Activated CD8-positive, alpha-beta memory T cell treated with anti-CD3 and anti-CD28 coated beads, Interleukin-2, amount 50 U/mL, for 48 hours (primary cell): ENCODE measurements at places on chromosomes 7 and 10.
A peak's percentile ranks its signal among the peaks of the same experiment; 100 is the strongest.

DNA sequence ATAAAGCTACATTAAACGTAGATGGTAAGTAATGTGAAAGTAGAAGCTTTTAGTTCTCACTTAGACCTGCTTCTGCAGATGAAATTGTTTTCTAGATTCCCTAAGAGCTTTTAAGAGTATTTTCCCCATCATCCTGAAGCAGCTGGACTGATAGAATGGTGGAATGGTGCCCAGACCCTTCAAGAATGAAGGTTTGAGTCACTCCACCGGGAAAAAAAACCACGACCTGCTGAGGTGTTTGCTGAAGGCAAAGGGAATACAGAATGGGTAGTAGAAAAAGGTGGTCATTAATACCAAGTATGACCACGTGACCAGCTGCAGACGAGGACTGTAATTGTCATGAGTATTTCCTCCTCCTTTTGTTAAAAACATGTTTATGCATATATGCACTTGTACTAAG is 79.2 kb upstream of the PTPRZ1 start:
- DNase-seq, result no peak

- DNase-seq, result no peak
Observed at GRCh38 chr10:110995301-110995700, 75.9 kb downstream of the SHOC2 start.

DNA sequence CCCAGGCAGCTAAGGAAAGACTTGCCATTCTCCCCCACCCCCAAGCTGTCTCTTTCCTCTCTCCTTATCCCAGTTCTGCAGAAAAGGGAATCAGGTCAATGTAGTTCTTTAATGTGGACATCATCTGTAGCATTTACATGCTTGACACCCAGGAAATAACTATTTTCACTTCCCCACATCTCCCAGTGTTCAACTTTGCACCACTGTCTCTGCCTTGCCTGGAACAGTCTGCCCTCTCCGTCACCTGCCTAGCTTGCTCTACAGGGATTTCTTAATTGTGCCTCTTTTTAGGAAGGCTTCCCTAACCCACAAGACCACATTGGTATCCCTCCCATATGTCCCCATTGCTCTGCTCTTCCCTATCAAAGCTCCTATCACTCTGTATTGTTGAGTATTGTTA is 45.9 kb upstream of the TOMM7 start:
- DNase-seq, result no peak

DNA sequence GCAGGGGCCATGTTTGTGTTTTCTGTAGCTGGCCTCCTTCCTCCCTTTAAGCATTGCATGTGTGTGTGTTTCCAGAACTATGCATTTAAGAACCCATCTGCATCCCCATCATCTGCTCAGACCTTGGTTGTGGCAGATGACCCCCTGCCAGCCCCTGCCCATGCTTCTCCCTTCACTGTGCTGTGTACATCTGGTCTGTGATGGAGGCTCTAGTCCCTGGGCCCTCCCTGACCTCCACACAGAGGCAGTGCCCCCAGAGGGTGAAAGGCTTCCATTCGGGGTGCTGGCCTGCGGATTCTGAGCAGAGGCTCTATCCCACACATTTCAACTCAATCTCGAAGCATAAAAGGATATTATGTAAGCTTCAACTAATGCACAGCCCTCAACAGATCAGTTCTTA is 89.4 kb downstream of the TACC2 start:
- DNase-seq, result no peak

GRCh38 chr7:97179454-97180104 is 62.1 kb downstream of the SDHAF3 start:
- DNase-seq, result no peak

- DNase-seq, result no peak
Observed at GRCh38 chr7:122014697-122015096, 129.4 kb downstream of the AASS start.

DNA sequence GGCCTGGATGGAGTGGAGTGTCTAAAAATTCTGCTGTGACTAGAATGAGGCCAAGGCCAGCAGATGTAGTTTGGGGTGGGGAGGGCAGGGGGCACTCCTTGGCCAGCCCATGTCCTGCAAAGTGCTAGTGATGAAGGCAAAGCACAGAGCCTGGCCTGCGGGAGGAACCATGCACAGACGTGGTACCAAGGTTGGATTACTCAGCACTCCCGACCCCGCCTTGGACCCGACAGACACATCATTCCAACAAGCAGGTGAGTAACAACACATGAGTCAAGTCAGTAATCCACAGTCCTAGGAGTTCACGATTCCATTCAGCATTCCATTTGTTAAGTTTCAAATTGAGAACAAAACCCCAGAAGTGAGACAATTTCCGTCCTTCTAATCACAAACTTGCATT is 317.3 kb downstream of the TCERG1L start:
- no peak for DNase-seq

DNA sequence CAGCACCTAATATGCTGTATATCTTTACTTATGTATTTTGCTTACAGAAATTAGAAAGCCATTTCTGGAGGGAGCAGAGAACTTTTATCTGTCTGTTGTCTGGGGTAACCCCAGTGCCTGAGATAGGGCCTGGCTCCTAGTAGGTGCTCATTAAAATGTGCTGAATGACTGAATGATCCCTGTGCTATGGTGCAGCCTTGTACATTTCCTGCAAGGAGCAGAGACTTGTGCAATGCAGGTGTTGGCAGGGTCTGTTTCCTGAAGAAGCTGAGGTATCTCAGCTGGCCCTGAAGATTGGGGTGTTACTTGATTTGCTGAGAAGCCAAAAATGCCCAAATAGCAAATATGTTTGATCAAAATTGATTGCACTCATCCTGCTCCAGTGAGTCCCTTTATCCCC is 65.5 kb downstream of the RAMP3 start:
- DNase-seq, result no peak

DNA sequence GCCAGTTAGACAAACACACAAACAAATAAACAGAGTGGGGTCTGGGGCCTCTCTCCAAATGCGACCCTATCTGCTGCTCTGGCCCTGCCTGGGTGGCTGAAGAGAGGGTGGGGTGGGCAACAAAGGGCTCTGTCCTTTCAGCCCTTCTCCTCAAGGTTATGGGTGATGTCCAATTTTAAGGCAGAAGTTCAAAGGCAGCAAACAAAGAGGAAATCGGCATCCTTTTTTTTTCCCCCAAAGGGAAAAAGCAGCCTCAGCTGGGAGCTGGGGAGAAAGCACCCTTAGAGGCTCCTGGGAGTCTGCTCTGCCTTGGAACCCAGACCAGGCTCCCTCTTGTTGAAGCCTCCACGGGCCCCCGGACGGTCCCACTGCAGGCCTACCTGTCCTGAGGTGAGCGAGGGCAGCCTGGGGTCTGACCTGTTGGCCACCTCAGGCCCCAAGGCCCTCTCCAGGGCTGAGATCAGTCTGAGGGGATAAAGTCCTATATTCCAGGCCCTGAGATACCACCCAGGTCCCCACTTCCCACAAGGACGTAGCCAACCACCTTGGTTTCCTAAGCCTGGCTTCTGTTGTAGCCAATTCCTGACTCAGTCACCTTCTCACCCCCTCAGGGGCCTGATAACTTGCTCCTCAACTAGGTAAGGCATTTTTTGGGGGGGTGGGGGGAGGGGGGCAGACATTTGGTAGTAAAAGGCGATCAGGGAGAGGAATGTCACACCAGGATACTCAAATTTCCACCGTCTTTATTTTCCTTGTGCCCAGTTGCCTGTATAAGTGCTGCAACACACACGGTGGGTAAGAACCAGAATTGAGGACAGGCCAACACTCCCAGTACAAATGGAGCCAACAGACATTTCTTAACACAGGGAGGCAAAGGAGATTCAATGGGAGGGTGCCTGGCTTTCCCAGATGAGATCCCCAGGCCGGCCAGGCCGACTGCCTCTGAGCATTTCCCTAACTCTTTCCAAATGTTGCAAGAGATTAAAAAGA is 4.3 kb downstream of the HOXA11 start:
- DNase-seq, result peak; percentile 48

- DNase-seq, result no peak
Observed at GRCh38 chr10:113954409-113954808, 89.3 kb upstream of the ADRB1 start.

GRCh38 chr10:92316610-92317009 is 25.6 kb downstream of the MARCHF5 start:
- DNase-seq, result no peak

GRCh38 chr7:24842449-24843241 is 85.4 kb upstream of the GSDME start:
- DNase-seq, result no peak

GRCh38 chr10:14552015-14552414 is 221.3 kb upstream of the FRMD4A start:
- no peak for DNase-seq

DNA sequence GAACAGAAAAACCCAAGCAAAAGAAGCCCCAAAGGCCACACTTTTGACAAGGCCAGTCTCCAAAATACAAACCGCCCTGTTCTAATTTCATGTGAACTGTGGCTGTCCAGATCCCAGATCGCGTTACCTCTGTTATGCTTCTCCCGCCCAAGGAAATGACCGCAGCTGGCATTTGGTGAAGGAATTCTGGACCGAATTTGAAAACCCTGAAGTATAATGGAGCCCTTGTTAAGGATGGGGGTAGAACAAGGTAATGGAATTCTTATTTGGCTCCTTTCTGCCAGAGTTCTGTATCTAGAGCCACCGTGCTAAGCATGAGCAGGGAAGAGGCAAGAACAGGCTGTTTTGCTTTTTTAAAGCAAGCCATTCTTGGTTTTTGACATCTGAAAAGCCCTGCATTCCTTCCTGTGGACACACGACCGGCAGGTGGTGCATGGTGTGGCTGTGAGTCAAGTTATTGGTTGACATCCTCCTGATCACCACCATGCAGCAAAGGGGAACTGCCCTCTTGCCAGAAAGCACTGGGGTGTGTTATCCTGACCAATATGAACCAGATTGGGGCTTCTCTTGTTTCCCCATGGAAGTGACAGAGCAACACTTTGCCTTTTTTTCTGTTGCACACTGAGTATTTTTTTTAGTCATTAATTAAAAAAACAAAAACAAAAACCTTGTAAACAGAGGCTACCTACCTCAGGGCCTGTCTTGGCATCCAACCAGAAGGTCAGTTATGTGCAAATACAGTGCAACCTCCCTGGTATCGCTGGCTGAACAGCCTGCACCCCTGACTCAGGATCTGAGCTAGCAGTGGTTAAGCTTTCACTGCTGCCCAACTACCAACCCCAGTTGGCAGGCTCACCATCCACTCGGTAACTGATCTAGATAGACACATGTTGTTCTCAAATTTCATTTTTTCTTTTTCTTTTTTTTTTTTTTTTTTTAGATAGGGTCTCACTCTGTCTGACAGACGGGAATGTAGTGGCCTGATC is 14.2 kb downstream of the UCMA start:
- no peak for DNase-seq

GRCh38 chr7:33050535-33051318 is 11.8 kb downstream of the NT5C3A start:
- DNase-seq, result no peak

GRCh38 chr7:151308256-151308655 is 33.4 kb upstream of the NUB1 start:
- peak; percentile 42 for DNase-seq

GRCh38 chr7:123633553-123633952 is 22.1 kb upstream of the LMOD2 start:
- no peak for DNase-seq

DNA sequence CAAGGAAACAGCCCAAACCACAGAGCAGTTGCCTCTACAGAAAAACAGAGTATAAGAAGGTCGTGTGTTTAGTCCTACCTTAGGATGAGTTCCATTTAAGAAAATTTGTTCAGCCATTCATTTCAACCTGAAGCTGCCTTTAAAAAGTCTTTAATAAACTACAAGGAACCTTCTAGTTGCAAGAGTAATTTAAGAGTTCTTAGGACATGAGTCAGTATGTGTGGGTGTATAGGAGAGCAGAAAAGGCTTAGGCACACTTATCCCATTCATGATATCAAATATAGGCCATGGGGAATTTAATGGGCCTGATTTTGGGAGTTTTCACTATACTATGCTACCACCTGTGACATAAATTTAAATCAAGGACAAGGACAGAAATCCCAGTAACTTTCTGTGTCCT is 496.8 kb downstream of the TFEC start:
- no peak for DNase-seq

DNA sequence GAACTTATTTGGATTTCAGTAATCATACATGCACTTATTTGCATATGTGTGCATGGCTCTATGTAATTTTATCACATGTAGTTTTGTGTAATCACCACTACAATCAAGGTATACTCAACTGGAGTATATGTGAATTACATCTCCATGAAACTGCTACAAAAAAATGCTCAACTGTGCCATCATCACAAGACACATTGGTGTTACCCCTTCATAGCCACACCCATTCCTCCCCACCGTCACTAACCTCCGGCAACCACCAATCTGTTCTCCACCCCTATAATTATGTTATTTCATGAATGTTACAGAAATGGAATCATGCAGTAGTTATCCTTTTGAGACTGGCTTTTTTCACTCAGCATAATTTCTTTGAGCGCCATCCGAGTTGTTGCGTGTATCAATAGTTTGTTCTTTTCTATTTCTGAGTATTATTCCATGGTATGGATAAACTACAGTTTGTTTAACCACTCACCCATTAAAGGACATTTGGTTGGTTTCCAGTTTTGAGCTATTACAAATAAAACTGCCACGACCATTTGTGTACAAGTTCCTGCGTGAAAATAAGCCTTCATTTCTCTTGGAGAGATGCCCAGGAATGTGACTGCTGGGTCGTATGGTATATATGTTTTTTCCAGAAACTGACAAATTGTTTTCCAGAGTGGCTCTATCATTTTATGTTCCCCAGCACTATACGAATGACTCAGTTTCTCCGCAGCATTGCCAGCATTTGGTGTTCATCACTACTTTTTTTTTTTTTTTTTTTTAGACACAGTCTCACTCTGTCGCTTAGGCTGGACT is 11.3 kb upstream of the SMO start:
- no peak for DNase-seq

- no peak for DNase-seq
Observed at GRCh38 chr10:76341740-76342139, 910.3 kb downstream of the LRMDA start.

- no peak for DNase-seq
Observed at GRCh38 chr10:126906704-126907422, 1.6 kb downstream of the DOCK1 start.

DNA sequence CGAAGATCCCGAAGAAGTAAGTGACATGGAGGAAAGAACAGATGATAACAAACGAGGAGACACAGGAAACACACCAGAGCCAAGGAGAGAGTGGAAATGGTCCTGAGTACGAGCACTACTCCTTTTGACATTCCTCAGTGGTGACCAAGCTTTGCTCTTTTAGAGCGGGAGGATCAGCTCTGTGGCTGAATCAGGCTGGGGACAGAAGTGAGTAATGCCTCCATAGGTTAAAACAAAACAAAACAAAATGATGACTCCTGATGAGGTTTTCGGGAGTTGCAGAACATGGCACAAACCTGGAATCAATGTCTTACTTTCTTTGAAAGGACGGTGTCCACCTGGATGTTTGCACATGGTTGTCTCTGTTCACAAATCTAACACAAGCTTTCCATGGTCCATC is 30.3 kb upstream of the TCF7L2 start:
- DNase-seq, result no peak

DNA sequence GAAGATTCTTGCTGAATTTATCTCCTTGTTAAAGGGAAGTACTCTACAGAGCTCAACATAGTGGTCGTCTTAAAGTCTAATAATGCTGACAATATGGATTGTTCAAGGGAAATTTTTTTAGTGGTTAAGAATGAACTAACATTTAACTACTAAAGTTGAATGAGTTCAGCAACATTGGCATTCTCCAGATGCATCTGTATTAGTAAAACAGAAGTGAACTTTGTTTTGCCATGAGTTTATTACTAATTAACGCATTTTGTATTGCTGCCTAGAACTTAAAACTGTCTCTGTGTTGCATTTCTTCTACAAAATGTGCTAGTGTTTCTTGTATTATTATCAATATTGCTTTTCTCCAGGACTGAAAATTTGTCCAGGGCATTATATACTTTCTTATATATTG is 67.5 kb downstream of the C1GALT1 start:
- no peak for DNase-seq
